ENCODE measurements at places on chromosomes 5 and 9.

- DNase-seq = no peak
Observed at GRCh38 chr9:98867429-98868168, 60.1 kb downstream of the GALNT12 start.

DNA sequence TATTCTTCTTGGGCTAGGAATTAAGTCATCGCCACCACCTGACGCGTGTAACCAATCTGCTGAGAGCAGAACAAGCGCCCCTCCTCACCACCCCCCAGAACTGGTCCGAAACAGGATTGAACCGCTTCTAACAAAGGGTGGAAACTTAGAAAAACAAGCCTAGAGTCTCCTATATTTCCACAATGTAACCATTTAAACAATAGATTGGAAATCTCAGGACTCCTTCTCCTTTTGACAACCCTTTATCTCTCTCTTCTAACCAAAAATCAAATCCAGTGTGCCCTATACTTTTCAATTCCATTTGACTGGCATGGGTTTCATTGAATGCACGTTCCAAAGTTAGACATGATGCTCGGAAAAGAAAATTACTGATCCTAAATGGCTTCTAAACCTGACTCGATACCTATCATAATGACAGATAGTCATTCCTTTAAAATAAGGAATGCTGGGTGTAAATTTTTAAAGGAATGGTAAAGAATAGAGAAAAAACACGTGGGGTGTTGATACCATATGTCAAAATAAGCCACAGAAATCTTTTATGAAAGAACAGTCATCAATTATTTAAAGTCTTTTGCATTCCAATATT is 1.2 kb downstream of the ARRDC3 start:
- DNase-seq = peak; percentile 59

- no peak for DNase-seq
Observed at GRCh38 chr5:120994112-120994511, 530.0 kb downstream of the PRR16 start.

- DNase-seq = no peak
Observed at GRCh38 chr5:131375351-131375750, 111.5 kb downstream of the CDC42SE2 start.

DNA sequence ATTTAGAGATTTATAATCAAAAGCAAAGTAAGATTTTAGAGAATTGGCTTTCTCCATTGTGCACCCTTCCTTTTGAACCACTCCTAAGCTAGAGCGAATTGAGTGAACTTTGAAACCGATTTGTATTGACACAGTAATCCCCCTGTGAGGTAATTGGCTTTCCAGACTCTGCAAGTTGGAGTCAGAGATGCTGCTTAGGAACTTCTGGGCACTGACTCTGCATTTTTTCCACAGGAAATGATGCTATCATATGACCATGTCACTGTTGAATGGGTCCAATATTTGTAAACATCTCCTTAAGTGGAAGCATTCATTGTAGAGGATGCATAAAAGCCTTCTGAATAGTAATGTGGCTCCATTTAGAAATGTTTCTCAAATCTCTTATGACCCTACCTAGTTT is 394.4 kb upstream of the ZNF608 start:
- DNase-seq = peak; percentile 34

DNA sequence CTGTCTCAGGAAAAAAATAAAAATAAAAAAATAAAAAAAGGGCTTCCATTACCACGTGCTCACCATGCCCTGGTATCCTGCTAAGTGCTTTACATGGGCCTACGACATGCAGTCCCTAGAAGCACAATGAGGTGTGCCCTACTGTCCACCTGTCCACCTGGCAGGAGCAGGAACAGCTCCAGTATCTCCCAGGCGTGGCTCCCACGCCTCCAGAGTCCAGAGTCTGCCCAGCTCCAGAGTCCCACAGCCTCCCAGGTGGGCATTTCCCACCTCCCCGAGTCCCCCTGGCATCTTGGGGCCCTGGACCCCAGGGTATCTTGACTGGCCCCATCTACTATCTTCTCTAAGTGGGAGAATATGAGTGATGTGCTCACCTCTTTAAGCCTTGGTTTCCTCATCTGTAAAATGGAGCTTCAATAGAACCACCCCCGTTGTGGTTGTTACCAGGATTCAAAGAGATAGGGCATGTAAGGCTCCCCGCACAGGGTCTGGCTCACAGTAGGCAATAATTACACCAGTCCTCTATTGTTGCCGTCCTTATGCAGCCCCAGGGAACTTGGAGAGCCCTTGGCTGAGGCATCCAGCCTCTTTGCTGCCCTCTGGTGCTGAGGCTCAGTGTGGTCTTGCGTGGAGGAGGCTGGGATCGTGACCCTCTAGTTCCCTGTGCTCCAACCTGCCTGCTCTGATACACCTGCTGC is 8.9 kb downstream of the CXCL14 start:
- no peak for DNase-seq

DNA sequence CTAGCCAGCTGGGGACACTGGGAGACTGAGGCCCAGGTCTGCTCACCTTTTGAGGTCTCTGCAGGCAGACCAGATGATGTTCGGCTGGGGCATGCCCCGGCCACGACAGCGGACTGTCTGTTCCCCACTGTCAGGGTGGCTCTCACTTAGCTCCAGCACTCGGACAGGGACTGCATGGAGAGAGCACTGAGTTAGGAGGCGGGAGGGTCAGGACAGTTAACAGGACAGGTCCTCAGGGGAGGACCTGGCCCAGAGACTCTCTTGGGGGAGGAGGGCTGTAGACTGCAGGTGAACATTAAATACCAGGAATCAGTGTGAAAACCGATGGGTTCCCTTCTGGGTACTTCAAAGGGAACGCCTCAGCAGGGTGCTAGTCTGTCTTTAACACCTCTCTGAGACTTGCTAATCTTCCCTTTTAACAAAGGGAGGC is 25.1 kb downstream of the PDGFRB start:
- no peak for DNase-seq

- no peak for DNase-seq
Observed at GRCh38 chr9:83024506-83025125, 38.3 kb downstream of the RASEF start.

- DNase-seq = no peak
Observed at GRCh38 chr5:57696825-57697570, 214.4 kb upstream of the ACTBL2 start.

GRCh38 chr5:168648576-168648975 is 69.4 kb upstream of the PANK3 start:
- DNase-seq = no peak

GRCh38 chr9:22022396-22022795 is 13.3 kb upstream of the CDKN2B start:
- no peak for DNase-seq

DNA sequence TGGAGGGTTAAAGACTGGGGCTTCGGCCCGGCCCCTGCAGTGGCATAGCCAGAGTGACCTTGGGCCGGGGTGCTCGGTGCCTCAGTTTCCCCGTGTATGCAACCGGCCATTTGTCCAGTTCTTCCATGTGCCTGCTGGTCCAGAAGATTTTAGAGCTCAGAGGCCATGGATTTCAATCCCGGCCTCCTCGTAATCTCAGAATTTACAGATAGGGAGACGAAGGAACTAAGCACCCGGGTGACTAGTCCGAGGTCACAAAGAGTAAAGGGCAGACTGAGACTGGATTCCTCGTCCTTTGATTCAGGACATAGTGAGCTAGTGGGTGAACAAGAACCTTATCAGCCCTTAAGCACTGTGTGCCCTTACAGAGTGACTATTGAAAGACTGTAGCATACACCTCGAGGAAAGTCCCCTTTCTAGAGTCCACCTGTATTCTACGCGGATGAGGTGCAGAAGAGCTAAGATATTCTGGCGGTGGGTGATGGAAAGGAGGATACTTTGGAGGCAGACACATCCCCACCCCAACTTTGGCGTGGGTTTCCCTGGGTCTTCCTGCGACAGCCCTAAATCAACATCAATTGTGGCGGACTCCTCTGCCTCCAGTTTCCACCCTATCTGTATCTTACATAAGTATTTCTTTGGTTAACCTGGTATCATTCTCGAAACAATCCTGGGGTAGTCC is 597 bp downstream of the SLC31A1 start:
- DNase-seq = no peak

GRCh38 chr5:264338-264737 is 7.1 kb upstream of the PDCD6 start:
- DNase-seq = no peak

DNA sequence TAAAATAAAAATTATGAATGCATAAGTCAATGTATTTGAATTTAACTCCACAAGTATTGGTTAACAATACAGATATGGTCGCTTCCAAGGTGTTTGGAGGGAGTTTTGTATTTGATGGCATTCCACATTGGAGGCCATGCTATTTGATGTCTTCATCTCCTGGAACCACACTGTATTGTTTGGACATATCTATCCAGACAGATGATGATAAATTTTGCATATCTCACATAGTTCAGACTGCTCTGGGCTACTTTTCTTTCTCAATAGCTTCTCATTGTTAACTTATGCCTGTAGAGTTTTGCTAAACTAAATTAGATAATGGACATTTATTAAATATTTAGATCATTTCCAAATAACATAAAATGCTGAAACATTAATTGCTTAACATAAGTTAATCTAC is 58.0 kb downstream of the CDKN2A start:
- DNase-seq = no peak

DNA sequence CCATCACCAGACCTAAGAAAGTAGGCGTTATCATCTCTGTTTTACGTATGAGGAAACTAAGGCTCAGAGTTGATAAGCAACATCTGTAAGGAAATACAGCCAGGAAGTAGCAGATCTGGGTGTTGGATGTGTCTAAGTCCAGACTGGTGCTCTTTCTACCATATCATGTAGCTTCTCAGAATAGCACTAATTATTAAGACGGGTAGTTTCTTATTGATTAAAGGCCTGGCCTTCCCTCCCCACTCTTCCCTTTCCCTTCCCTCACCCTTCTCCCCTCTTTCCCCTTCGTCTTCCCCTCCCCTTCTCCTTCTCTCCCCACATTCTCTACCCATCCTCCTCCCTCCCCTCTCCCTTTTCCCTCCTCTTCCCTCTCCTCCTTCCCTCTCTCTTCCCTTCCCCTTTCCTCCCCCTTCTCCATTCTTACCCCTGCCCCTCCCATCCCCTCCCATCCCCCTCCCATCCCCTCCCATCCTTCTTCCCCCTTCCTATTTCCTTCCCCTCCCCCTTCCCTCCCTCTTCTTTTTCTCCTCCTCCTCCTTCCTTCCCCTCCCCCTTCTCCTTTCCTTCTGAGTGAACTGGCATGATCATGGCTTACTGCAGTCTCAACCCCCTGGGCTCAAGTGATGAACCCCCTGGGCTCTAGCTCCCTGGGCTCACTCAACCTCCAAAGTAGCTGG is 79.4 kb downstream of the SNX24 start:
- no peak for DNase-seq

DNA sequence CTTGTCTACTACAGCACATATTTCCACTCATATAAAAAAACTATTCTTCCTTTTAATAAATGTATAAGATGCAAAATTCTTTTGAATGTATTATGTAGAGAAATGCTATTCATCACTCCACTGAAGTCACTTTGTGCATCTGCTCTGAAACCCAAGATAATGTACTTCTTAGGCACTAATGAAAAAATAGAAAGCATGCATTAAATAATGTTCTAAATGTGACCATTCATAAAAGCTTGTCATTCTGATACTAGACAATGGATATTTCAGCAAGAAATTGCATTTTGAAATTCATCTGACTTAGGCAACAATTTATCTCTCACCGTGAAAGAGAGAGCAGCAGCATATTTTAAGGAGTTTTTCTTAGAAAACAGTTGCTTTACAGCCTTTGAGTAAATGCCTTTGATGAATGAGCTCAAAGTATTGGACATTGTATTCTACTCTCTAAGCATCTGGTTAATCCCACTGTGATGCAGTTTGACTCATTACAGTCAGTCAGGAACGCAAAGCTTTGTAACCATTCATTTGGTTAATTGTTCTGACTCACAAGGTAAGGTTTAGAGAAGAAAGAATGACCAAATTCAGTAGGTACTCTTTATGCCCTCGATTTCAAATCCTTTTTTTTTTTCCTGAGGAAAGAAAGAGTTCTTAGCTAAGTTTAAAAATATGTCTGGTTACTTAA is 2233.8 kb upstream of the C9orf72 start:
- no peak for DNase-seq

DNA sequence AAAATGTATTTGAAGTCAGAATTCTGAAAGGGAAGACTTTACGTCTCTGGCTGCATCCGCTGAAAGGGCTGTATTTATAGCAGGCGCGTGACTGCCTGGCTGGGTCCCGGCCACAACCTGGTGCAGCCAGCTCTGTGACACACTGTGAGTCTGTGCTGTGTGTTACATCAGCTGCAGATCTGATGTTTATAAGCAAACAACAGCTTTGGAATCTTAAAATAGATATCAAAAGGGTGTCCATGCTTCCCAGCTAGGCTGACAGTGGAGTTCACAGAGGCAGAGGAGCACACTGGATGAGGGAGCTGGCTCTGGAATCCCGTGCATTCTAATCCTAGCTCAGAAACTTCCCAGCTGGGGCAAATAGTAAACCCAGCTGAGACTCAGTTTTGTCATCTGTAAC is 433.4 kb upstream of the BRINP1 start:
- DNase-seq = peak; percentile 9

DNA sequence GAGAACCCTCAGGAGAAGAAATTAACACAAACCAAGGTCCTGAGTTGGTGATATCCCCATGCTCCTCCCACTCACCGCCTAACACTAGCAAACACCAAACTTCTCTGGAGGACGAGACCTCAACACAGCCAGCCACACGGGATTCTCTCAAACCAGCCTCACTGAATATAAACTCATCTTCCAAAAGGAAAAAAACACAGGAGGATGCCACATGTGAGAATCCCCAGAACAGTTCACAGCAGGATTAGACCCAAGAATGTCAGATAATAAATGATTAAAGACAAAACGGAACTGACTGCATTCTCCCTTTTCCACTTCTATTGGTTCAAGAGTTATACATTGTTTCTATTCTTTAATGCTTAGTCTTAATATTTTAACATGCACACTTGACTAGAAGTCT is 89.2 kb downstream of the LPAR1 start:
- DNase-seq = no peak

DNA sequence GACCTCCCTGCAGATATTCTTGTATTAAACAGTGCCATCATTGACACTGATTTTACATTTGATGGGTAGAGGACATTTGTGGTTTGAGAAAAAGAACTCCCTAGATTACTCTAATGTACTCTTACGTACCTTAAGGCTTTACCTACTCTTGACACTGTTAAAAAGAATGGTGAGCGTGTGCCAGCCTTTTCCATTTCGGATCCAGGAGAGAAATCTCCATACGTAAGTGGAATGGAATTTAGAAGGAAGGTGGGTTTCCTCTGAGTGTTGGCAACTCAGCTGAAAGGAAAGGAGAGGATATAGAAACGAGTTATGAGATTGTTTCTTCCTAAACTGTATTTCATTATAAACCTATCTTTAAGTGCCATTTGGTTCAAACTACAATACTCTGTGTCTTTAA is 40.9 kb downstream of the TNPO1 start:
- DNase-seq = no peak

Data from NCI-H2081 (cell line).